ENCODE measurements at places on chromosomes 2 and 18. TPM values are rescaled to one million over a fixed set of nuclear protein-coding genes. Genes with fewer than 3 reads are reported as not detected.

Gene ANKRD30B
- under 0.01 TPM for total RNA-seq

Gene MARCHF4
- 0.39 TPM for total RNA-seq

Gene UGT1A8
- not detected for total RNA-seq

Gene ATP6V1B1
- not detected for total RNA-seq

Gene CERS6
- 48.3 TPM for total RNA-seq

Gene RAD51AP2
- not detected for total RNA-seq

Gene ESPNL
- total RNA-seq, result 7.5 TPM

Gene GPR35
- total RNA-seq, result 0.39 TPM

Gene PIEZO2
- total RNA-seq, result under 0.01 TPM

Gene SERPINB11
- total RNA-seq, result not detected

Gene DSG4
- not detected for total RNA-seq

Gene ARHGAP15
- total RNA-seq, result not detected

Gene UGT1A10
- total RNA-seq, result not detected

Gene LCT
- total RNA-seq, result not detected

Gene SMAD7
- 49.5 TPM for total RNA-seq

Gene EPAS1
- 489 TPM for total RNA-seq

Gene LRATD1
- 6.5 TPM for total RNA-seq

Gene DAW1
- 17.2 TPM for total RNA-seq

Gene DNAJC5G
- not detected for total RNA-seq

Gene TCF23
- not detected for total RNA-seq

Gene AQP12B
- not detected for total RNA-seq

Gene BMP10
- not detected for total RNA-seq

Gene TLX2
- total RNA-seq, result not detected

Gene GAREM1
- total RNA-seq, result 11.0 TPM

Gene SNTG2
- not detected for total RNA-seq

Gene MGAT4A
- total RNA-seq, result 0.33 TPM

Gene PAX8
- total RNA-seq, result 1.6 TPM

Gene TNFAIP6
- total RNA-seq, result not detected

Gene GPR155
- 20.5 TPM for total RNA-seq

Gene GULP1
- 71.5 TPM for total RNA-seq

Gene RUFY4
- not detected for total RNA-seq

Measured in placental epithelial cell (primary cell).